Foreskin fibroblast (primary cell): ENCODE measurements at places on chromosomes 1 and 21.

- no peak for DNase-seq
Observed at GRCh38 chr1:246043556-246043955, 463.5 kb downstream of the SMYD3 start.

DNA sequence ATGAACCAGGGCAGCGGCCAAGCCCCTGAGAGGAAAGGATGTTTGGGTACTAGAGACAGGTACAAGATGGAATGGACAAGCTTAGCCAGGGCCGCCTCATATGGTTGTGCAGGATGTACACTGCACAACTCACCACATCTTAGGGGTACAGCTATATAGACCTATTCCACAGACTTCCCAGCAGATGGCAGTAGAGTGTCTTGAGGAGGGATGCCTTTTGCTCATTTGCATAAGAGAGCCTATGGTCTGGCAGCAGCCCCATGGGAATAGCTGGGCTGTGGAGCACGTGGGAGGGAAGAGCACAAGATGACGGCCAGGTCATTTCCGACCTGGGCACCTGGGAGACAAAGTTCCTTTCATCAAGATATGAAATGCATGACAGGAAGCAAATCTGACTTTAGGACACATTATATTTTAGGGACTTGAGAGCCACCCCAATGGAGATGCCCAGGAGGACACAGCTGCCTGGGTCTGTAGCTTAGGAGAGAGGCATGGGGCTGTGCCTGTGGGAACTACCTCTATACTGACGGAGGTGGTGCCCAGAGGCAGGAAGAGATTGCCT is 215.5 kb downstream of the KCNJ6 start:
- peak; percentile 60 for DNase-seq

GRCh38 chr1:173383351-173383750 is 93.8 kb upstream of the PRDX6 start:
- no peak for DNase-seq

DNA sequence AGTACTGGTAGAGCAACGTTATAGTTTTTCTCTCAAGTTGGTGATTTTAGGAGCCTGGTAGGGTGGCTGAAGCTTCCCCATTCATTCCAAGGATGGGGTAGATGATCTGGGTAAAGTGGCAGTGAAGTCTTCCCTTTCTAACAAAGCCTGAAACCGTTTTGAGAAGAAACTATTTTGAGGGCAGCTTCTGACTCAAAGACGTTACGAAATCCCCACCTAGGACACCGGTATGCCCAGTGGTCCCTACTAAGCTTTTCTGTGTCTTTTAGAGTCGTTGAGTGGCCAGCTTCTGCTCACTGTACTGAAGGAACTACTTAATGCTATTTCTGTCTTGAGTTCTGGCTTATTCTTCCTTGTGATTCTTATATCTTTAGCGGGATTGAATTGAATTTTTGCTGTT is 1.4 kb downstream of the WDTC1 start:
- DNase-seq, result peak; percentile 55

DNA sequence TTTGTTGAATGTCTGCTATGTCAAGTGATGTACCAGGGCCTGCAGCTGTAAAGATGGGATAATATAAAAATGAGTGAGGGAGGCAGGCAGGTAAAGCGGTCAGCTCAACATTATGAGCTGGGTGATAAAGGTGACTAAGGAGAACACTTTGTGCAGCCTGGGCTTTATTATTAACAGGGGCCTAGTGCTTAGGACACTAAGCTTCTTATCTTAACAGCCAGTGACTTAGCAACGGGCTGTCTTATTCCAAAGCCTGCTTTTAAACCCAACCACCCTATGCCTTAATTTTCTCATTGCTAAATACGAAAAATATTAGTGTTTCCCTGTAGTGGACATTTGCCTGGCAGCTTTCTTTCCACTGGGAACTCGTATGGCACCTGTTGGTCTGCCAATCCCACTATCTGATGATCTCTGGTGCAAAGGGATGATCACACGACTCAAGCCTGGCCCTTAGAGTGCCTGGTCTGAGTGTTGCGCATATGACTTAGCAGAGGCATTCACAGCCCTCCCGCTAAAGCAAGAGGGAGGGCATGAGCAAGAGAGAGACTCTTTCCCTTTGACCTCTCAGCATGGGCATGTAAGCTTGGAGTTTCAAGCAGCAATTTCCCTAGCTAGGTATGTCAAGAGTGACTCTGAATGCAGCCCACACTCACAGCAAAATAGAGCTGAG is 98.6 kb upstream of the PAPPA2 start:
- DNase-seq, result no peak

GRCh38 chr21:35381743-35382310 is 332.7 kb upstream of the RUNX1 start:
- no peak for DNase-seq

DNA sequence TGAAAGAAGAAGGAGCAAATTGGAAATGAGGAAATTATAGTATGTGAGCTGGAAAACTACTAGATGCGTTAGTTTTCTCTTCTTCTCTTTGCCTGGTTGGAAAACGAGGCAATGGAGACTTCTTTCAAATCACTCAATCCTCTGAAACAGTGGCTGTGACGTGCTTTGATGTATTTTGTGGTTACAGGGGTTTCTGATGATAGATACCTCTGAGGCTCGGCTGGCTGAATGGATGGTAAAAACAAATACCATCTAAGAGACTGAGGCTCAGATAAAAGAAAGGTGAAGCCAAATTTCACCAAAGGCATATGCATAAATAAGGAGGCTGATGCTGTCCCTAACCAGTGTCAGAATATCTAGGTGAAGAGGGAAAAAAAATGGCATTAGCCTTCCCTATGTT is 15.1 kb downstream of the MAB21L3 start:
- no peak for DNase-seq

GRCh38 chr1:25711555-25712298 is 88.3 kb upstream of the SELENON start:
- peak; percentile 52 for DNase-seq

- peak; percentile 21 for DNase-seq
Observed at GRCh38 chr21:31921079-31921478, 48.3 kb downstream of the HUNK start.

GRCh38 chr1:59669752-59670312 is 144.9 kb upstream of the HOOK1 start:
- DNase-seq, result peak; percentile 79

GRCh38 chr1:89687254-89687653 is 54.3 kb downstream of the LRRC8C start:
- DNase-seq, result peak; percentile 55

DNA sequence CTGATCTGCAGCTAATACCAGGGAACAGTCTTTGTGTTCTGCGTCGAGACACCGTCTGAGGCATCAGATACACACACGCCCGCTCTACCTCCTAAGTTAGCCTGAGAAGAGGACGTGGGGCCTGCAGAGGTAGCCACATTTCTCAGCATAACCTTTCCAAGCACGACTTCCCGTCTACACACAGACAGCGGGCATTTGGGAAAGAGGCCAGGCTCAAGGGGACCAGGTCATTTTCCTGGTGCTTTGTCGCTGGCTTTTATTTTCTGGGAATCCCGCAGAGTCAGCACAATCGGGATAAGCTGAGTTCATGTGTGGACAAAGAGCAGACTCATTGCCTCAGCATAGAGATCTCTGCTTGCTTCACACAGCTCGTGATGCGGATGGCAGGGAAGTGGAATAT is 72.5 kb upstream of the SMYD2 start:
- DNase-seq, result no peak

- peak; percentile 68 for DNase-seq
Observed at GRCh38 chr1:230632273-230632873, 9.9 kb upstream of the COG2 start.

DNA sequence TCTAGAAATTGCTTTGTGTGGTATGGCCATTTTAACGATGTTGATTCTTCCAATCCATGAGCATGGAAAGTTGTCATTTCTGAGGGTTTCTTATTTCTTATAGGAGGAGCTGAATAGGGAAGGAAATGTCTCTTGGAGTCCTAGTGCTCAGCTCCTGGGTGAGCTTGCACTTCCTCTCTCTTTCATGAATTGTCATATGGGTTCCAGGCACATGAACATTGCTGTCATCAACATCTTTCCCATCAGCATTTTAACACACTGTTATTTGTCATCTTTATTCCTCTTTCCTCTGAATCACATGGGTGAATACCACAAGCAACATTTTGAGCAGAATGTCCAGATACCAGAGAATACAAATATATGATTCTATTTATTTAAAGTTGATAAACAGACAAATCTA is 23.4 kb downstream of the SLAMF6 start:
- no peak for DNase-seq

DNA sequence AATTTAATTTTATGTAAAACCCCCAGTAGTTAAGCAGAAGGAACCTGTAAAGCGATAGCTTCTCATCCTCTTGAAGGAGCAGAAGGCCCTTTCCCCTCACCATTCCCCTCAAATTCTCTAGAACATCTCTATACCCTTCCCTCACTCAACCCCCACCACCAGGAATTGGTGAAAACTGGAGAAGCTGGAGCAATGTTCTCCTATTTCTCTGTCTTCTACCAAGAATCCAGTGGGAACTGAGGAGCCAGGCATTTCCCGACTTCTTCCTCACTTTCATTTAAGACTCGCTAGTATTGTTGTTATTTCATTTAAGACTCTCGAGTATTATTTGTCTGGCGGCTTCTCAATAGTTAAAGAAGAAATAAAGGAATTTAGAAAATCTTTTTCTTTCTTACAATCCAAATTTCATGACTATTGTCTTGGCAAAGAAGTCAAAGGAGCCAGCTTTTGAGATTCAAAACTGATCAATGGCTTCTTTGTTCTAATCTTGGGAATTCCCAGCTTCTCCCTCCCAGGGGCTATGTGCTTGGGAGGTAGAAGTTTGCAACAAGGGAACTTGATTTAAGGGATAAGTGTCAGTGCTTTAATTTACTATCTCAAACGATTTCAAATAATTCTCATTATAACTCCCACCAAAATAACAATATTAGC is 253.3 kb upstream of the ADGRL2 start:
- no peak for DNase-seq

DNA sequence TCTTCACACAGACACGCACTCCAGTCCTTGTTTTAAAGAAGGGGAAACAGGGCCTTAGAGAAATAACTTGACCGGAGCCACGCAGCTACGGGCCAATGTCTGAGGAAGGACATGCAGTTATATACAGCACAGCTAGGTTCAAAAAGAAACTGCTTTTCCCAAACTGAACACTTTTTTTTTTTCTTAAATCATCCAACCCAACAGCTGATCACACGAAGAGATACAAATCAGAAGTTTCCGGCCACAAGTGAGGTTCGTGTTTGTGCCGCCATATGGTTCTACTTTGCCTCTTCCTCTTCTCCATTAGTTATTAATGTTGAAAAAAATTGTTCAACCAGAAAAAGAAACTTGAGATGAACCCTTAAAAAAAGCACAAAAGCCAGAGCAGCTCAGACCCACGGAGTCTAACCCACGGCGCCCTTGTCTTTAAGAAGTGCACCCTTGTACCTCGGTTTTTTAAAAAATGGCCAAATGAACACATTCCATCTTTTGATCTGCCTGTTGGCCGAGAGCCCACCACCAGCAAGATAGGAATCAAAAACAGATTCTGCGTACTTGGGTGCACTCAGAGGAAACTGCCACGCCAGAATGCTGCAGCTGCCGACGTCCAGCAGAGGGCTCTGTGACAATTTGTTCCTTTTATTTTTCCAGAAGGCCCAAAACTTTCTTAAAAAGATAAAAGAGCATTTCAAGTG is 78.9 kb downstream of the SLC66A1 start:
- peak; percentile 82 for DNase-seq

DNA sequence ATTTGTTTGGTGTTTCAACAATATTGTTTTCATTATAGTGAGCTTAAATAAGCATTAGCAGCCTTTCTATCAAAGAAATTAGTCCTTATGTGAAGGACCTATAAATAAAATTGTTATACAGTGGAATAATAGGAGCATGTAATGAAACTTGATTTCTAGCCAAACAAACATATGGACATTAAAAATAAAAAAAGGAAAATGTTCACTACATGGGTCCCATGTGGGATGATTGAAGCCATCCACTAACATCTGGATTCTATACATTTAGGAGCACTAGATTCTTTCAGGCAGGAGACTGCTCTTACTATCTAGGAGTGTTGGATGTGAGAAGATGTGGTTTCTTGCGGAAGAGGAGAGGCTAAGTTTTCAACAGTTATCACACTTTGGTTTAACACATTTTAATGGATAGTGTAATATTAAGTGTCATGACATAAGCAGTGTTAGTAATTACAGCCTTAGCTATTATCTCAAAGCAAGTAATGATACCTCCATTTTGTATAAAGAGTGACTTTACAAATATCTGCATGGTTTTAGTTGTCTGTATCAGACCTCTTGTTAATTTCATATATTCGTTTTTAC is 62.3 kb downstream of the LYPLAL1 start:
- DNase-seq, result no peak

DNA sequence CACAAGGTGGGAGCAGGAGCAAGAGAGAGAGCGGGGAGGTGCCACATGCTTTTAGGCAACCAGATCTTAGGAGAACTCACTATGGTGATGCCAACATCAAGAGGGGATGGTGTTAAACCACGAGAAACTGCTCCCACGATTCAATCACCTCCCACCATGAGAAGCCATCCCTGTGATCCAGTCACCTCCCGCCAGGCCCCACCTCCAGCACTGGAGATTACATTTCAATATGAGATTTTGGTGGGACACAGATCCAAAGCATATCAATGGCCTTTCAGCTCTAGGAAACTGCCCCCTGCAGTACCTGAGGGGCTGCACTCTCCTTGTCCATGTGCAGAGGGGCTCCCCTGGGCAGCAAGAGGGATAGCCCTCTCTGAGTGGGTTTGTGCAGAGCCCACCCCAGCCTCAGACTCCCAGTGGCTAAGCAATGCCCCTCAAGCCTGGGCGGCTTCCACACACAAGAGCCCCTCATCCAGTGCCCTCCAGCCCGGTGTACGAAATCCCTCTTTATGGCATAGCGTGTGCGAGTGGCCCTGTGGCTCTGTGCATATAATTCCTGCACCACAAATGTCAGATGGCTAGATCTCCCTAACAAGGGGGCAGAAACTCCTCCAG is 15.5 kb upstream of the PRDM16 start:
- no peak for DNase-seq

- DNase-seq, result no peak
Observed at GRCh38 chr1:154686507-154686906, 78.5 kb upstream of the ADAR start.

- DNase-seq, result no peak
Observed at GRCh38 chr1:241250465-241250864, 106.5 kb downstream of the RGS7 start.
